ENCODE measurements at places on chromosomes 16 and 17.

DNA sequence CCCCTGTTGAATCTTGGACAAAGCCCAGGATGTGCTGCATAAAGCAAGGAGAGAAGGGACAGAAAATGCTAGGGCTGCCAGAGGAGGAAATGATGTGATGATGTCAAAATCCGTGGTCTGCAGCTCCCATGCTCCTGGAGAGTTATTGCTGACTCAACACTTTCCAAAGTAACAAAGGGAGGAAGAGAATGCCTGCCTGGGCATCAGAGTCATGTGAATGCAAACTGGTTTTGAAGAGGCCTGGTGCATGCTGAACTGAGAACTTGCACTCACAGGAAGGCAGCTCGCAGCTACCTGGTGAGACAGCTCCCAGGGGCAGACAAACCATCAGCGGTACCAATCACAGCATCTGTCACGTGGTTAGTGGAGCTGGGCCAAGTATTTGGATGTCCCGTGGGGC, 2.8 kb downstream of the MARVELD3 start:
- no peaks in the 10 kb centered on the region for H3K36me3 ChIP-seq
- H3K27me3 ChIP-seq = no peaks in the 10 kb centered on the region
- no peak overlapping the region for H3K4me3 ChIP-seq
- no peak for DNase-seq
- no peak overlapping the region for H3K27ac ChIP-seq

- H3K36me3 ChIP-seq = no peaks in the 10 kb centered on the region
- H3K4me3 ChIP-seq = no peak overlapping the region
- no peaks in the 10 kb centered on the region for H3K27me3 ChIP-seq
Observed at GRCh38 chr17:49509588-49509917, 14.5 kb downstream of the NGFR start.

- no peak overlapping the region for H3K27ac ChIP-seq
- H3K27me3 ChIP-seq = no peaks in the 10 kb centered on the region
- H3K36me3 ChIP-seq = no peaks in the 10 kb centered on the region
- H3K4me1 ChIP-seq = no peaks in the 10 kb centered on the region
Observed at GRCh38 chr17:5563456-5563855, 20.9 kb downstream of the NLRP1 start.

- H3K27ac ChIP-seq = no peak overlapping the region
- no peaks in the 10 kb centered on the region for H3K27me3 ChIP-seq
- no peaks in the 10 kb centered on the region for H3K36me3 ChIP-seq
- no peaks in the 10 kb centered on the region for H3K4me1 ChIP-seq
- no peak for DNase-seq
Observed at GRCh38 chr16:47523342-47524006, 62.3 kb downstream of the PHKB start.

DNA sequence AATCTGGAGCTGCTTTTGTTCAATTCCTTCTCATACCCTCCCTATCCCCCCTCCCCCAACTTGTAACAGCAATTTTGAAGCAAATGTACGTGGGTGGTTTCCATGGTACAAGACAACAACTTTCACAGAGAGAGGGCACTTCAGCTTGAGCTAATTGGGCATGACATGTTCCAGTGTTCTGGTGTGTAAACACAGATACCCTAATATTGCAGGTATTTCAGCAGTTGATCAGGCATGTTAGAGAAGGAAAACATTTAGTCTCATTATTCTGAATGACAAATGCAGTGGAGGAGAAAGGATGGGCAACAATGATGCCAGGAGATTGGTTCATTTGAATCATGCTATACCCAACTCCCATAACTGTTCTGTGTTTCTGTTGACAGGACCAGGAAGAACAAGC, 137.5 kb downstream of the TRIM37 start:
- no peaks in the 10 kb centered on the region for H3K4me1 ChIP-seq
- no peaks in the 10 kb centered on the region for H3K36me3 ChIP-seq
- H3K27ac ChIP-seq = no peak overlapping the region
- H3K27me3 ChIP-seq = no peaks in the 10 kb centered on the region
- DNase-seq = no peak

DNA sequence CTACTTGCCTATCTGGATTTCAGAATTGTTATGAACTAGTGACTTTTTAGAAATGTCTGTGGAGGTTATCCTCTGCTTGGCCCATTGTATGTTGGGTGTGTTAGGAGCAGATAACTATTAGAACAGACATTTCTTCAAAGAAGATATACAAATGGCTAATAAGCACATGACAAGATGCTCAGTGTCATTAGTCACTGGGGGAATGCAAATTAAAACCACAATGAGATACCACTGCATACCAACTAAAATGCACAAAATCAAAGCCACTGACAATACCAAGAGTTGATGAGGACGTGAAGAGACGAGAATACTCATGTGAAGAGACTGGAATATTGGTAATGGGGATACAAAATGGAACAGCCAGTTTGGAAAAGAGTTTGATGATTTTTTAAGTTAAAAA, 39.2 kb downstream of the CEP112 start:
- H3K4me3 ChIP-seq = no peak overlapping the region
- H3K27me3 ChIP-seq = no peaks in the 10 kb centered on the region
- DNase-seq = no peak
- H3K27ac ChIP-seq = no peak overlapping the region

- H3K4me3 ChIP-seq = no peak overlapping the region
- no peaks in the 10 kb centered on the region for H3K27me3 ChIP-seq
- no peaks in the 10 kb centered on the region for H3K4me1 ChIP-seq
Observed at GRCh38 chr17:5793157-5793556, 208.8 kb upstream of the NLRP1 start.

- no peaks in the 10 kb centered on the region for H3K27me3 ChIP-seq
- H3K27ac ChIP-seq = no peak overlapping the region
- H3K4me3 ChIP-seq = no peak overlapping the region
- DNase-seq = no peak
Observed at GRCh38 chr16:14286368-14287230, 215.5 kb downstream of the MRTFB start.

DNA sequence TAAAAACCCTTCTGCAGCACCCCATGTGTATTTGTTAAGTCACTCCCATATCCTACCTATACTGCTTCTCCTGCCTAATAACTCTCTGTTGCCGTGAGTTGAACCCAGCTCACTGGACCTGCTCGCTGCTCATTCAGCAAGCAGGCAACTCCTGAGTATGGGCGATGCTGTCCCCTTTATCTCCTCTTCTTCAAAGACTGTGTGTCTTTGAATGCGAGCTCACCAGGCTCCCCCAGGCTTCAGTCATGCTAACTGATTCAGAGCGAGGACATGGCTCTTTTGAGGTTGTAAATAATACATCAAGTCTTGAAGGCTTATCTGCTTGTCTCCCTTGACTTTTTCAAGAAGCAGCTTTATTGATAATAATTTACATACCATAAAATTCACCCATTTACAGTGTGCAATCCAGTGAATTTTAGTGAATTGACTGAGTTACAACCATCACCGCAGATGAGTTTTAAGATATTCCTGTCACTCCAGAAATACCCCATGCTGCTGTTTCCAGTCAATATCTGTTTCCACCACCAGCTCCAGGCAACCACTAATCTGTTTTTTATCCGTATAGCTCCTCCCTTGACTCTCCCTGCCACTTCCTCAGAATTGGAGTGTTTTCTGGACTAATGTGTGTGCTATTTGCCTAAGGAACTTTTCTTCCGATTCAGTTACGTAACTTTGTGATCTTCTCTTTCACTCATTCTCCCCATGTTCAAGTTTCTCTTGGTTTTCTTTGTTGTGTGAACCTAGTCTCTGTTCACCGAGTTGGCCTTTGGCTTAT, 132.2 kb downstream of the SPECC1 start:
- H3K27ac ChIP-seq = no peak overlapping the region
- H3K4me1 ChIP-seq = no peaks in the 10 kb centered on the region
- H3K27me3 ChIP-seq = no peaks in the 10 kb centered on the region
- H3K4me3 ChIP-seq = no peak overlapping the region

DNA sequence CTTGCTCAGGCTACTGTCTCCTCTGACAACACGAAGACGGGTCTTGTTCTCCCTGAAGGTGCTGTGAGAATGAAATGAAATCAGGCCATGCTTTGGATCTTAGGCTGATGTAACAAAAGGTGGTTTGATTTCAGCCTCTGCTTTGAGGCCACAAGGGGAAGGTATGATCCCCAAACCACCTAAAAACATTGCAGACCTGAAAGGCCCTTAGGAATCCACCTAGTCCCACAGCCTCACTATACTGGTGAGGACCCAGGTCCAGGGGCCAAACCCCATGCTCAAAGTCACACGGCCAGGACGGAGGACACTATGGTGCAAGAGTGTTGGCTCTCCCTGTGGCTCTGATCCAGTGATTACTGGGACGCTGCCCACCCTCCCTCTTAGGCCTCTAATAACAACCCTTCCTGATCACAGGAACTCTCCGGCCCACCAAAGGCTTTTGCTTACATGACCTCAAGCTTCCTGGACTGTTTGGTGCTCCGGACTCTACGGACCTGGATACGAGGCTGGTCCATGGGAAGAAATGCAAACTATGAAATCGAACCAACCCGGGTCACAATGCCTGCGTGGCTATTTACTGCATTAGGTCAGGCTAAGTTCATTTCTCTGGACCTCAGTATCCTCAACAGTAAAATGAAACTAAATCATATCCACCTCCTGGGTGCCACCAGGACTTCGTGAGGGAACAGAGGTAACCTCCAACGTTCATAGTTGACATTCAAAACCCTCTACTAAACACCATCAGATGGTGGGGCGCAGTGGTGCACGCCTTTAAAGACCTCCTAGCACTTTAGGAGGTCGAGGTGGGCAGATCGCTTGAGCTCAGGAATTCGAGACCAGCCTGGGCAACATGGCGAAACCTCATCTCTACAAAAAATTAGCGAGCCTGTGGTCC, 1.5 kb downstream of the TRIM25 start:
- H3K36me3 ChIP-seq = peaks cover 3% of the 10 kb centered on the region
- no peaks in the 10 kb centered on the region for H3K4me1 ChIP-seq
- H3K27ac ChIP-seq = peak overlapping the region; percentile 2
- H3K27me3 ChIP-seq = no peaks in the 10 kb centered on the region
- H3K4me3 ChIP-seq = peak overlapping the region; percentile 17
- peak; percentile 62 for DNase-seq

GRCh38 chr16:4663777-4664465, 29.4 kb upstream of the NUDT16L1 start:
- no peaks in the 10 kb centered on the region for H3K27me3 ChIP-seq
- no peak overlapping the region for H3K27ac ChIP-seq
- H3K4me1 ChIP-seq = no peaks in the 10 kb centered on the region
- peak; percentile 90 for DNase-seq
- no peak overlapping the region for H3K4me3 ChIP-seq

GRCh38 chr17:82866590-82867191, 26.9 kb upstream of the ZNF750 start:
- no peaks in the 10 kb centered on the region for H3K27me3 ChIP-seq
- H3K4me1 ChIP-seq = no peaks in the 10 kb centered on the region
- peaks cover 3% of the 10 kb centered on the region for H3K36me3 ChIP-seq
- H3K27ac ChIP-seq = no peak overlapping the region
- H3K4me3 ChIP-seq = no peak overlapping the region
